ENCODE measurements at places on chromosomes 12 and 14. TPM values are rescaled to one million over a fixed set of nuclear protein-coding genes. Genes with fewer than 3 reads are reported as not detected.

DNA sequence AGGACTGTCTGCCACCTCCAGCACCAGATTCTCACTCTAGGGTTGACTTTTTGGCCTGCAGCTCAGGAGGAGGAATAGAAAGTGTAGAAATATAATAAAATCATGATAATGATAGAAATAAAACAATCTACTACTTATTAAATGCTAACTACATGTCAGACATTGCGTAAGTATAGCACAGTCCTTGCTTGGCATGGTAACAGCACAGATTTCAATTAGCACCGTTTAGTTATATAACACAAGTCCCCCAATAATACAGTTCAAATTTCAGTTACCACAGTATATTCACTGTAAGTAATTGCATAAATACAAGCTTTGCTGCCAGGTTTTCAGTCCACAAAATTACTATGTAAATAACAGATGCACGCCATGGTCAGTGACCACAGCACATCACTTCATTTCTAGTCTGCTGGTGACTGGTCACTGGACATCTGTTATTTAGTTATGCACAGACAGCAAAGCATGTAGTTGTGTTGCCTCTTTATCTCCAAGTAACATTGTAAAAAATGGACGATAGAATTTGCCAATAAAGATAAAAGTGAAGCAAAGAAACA lies 6.5 kb upstream of the GLT8D2 start:
- DNase-seq: no peak

DNA sequence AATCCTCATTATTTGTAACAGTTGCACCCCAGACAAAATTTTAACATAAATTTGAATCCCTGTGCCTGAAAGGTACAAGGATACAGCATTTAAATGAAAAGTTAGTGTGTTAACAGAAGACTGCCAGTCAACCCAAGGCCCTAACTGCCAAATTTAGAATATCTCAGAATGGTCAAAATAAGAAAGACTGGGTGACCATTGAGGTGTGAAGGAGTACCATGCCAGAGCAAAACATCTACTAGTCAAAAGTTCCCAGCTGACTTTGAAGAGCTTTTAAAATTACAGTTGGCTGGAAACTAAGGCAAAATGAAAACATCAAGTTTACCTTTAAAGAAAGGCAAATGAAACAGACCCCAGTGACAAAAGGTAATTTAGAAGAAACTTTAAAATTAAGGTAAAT lies 18.4 kb downstream of the SAV1 start:
- DNase-seq: no peak

- DNase-seq: no peak
Measured at GRCh38 chr12:106018286-106018685, 120.5 kb downstream of the NUAK1 start.

DNA sequence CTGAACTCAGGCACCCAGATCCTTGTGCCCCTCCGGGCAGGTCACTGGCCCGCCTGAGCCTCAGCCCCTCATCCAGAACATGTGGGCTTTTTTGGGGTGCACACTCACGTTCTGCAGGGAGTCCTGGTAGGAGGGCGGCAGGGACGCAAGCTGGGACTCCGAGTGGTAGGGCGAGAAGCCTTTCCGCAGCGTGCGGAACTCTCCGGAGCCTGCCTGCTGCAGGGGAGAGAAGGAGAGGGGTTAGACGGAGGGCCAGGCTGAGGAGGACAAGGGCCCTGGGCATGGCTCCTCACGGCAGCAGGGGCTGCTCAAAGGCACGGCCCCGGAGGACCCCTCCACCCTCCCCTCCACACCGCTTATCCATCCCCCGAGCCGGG lies 40.8 kb downstream of the CCNK start:
- no peak for DNase-seq

GRCh38 chr14:21346532-21347135 lies 37.2 kb downstream of the SUPT16H start:
- DNase-seq: no peak

GRCh38 chr12:116558280-116559161 lies 660 bp upstream of the MAP1LC3B2 start:
- no peak for DNase-seq

DNA sequence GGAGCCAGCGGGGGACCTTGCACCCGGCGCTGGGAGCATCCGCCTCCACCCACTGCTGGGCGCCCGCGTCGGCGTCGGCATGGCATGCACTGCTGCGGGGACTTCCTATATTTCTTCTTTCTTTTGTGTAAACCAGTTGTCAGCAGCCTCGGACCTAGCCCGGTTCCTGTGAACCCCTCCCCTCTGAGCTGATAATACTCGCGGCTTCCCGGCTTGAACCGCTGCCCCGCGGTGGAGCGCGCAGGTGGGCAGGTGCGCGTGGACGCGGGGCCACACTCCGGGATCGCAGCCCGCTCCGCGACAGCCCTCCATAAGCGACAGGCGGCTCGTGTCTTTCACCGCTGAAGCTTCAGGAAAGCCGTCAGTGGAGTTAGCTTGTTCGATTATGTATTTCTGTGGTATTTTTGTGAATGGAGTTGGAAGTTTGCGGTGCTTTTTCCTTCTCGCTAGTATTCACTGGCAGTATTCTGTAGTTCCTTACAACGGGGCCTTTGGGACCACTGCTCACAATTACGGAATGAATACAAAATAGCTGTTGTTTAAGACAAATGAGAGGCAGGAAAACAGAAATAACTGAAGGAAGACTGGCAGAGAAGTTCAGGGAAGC lies 870 bp downstream of the BMAL2 start:
- DNase-seq: no peak

DNA sequence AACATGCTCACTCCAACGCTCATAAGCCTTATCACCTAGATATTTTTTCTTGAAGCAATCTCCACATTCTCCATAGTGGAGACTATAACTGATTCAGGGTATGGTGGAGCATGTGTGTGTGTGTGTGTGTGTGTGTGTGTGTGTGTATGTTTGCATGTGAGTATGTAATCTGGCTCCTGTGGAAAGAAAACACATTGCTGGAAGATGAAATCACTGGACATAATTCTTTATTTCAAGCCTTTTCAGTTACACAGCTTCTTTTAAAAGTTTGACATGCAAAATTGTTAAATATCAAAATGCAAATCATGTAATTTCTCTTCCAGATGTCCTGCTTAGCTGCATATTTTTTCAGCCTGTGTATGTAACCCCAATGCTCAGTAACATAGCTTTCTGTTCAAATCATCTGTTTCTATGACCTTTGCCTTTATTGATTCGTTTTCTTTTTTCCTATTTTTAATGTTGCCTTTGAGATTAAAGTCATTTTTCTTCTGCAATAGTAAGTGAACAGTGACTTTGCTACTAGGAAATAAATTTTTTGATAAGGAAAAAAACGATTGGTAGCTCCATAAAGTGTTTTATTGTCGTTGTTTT lies 80.5 kb upstream of the BTG1 start:
- DNase-seq: no peak

Gene CPNE6
- 55.7 TPM for total RNA-seq

- peak; percentile 80 for DNase-seq
Measured at GRCh38 chr12:64825143-64826021, 935 bp downstream of the TBC1D30 start.

DNA sequence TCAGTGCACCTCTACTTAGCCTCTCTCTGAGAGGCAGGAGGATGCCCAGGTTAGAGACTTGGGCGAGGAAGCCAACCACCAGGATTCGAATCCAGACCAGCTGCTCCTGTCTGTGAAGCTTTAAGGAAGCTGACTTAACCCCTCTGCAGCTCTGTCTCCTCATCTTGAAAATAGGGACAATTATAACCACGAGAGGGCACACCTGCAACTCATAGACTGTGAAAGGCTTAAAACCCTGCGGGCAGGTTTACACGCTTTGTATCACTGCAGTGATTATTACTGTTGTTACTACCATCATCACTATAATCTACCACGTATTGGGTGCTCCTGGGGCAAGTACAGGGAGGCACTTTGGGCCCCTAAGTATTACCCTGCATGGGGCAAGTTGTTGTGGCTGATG lies 379.8 kb downstream of the VRK1 start:
- no peak for DNase-seq

- no peak for DNase-seq
Measured at GRCh38 chr12:20040831-20041230, 327.5 kb upstream of the PDE3A start.
